NCI-H774 (cell line): ENCODE measurements at places on chromosomes 16 and 17.

DNA sequence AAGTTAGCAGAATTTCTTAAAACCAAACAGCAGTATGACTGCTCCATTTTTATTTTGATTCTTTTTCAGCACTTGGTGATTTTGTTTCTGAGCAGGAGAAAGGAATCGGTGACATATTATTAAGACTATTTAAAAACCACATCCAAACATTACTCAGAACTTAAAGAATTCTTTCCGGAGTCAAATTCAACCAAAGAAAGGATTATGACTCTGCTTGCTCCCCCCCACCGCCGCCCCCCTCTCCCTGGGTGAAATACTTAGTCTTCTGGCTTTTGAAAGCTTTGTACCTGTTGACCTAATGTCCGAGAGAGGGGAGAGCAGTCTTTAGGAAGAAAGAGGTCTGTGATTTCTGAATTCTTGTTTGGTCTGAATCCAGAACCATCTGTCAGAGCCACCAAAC is 17.9 kb upstream of the COL1A1 start:
- no peak for DNase-seq

GRCh38 chr17:49582789-49583188 is 7.1 kb downstream of the NXPH3 start:
- DNase-seq: no peak

DNA sequence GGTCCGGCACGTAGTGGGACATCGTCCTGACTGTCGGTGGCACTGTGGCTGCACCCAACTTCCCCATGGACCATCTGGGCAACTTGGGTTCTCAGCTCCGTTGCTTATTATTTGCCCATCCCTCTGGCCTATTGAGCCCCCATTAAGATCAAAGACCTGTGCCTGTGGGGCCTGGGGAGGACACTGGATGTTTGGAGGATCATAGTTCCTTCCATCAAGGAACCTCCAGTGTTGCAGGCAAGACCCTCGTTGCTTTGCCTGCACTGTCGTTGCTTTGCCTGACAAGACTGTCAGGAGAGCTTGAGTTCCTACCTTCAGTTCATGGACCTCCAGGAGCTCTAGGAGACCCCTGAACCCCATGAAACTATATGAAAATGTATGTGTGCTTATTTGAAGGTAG is 127.2 kb downstream of the CCDC144A start:
- no peak for DNase-seq

DNA sequence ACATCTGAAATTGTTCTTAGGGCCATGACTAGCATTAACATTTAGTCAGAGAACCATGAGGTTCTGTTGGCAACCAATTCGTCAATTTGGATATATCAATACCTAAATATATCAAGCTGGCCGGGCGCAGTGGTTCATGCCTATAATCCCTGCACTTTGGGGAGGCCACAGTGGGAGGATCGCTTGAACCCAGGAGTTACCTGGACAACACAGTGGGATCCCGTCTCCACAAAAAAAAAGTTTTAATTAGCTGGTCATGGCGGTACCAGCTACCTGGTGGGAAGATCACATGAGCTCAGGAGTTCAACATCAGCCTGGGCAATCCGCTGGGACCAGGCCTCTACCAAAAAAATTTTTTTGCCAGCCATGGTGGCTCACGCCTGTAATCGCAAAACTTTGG is 8.4 kb downstream of the YWHAE start:
- DNase-seq: no peak

DNA sequence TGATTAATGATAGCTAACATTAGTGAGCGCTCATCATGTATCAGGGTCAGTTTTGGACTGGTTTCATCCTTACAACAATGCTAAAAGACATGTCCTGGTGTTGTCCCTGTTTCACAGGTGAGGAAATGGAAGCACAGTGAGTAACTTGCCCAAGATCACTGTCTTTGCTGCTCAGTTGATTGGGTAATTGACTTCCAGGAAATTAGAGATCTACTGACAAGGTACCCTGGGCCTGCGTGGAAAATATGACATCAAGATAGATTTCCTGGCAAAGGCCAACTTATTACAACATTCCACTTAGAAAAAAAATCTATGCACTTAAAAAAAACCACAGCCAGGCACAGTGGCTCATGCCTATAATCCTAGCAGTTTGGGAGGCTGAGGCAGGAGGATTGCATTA is 96.3 kb downstream of the CYLD start:
- DNase-seq: no peak

- DNase-seq: no peak
Measured at GRCh38 chr17:62572488-62572887, 55.0 kb upstream of the MRC2 start.

- no peak for DNase-seq
Measured at GRCh38 chr16:66588981-66589713, 9.9 kb downstream of the CMTM2 start.

- no peak for DNase-seq
Measured at GRCh38 chr17:75719732-75720131, 1.5 kb upstream of the ITGB4 start.

GRCh38 chr17:49297141-49297540 is 64.9 kb downstream of the ZNF652 start:
- no peak for DNase-seq
